ENCODE measurements at places on chromosomes 16 and 17.

DNA sequence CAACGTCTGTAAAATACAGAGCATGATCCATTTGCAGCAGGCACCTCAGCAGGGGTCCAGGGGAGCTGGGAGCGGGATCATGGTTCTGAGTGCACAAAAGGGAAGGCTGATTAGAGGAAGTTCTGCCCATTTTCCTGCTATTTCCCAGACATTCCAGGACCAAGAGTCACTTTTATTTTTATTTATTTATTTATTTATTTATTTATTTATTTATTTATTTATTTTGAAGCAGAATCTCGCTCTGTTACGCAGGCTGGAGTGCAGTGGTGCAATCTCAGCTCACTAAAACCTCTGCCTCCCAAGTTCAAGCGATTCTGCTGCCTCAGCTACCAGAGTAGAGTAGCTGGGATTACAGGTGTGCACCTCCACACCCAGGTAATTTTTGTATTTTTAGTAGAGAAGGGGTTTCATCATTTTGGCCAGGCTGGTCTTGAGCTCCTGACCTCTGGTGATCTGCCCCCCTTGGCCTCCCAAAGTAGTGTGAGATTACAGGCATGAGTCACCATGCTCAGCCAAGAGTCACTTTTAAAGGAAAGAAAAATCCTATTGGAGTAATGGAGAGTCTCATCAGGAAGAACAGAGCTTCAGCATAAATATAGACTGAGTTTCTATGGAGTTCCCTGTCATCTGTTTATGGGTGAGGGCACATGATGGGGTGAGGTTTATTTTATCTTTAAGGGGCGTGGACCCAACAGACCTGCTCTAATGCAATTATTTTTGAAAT, 355.2 kb downstream of the HAPSTR1 start:
- no peak for DNase-seq

- no peak for DNase-seq
These were observed 29.0 kb downstream of the KDM8 start for GRCh38 chr16:27232061-27232900.

- DNase-seq = no peak
These were observed 26.6 kb upstream of the NLRP1 start for GRCh38 chr17:5610956-5611355.

DNA sequence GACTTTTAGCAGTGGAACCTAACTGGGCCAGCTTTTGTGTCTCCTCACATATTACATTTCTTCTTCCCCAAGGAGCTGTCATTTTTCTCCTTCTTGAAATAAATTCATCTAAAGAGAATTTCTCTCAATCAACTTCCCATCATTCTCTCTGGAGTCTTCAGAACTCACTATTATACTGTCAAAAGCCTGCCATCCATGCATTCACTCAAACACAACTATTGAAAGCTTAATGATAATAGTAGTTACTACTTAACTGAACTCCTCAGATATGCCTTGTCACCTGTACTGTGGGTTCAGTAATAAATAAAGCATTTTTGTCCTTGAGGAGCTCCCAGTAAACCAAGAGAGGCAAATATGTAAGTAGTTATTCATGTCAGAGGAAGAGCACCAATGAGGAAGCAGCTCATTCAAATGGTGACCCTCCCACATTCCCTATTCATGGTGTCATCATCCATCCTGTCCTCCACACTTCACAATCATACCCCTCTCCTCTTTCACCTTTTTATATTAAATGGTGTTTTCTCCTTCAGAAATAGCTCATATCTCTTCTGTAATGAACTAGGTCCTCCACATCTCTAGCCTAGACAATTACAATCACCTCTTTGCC, 162.6 kb downstream of the CA10 start:
- peak; percentile 48 for DNase-seq

GRCh38 chr17:700504-701094, 14.0 kb downstream of the VPS53 start:
- DNase-seq = peak; percentile 5

DNA sequence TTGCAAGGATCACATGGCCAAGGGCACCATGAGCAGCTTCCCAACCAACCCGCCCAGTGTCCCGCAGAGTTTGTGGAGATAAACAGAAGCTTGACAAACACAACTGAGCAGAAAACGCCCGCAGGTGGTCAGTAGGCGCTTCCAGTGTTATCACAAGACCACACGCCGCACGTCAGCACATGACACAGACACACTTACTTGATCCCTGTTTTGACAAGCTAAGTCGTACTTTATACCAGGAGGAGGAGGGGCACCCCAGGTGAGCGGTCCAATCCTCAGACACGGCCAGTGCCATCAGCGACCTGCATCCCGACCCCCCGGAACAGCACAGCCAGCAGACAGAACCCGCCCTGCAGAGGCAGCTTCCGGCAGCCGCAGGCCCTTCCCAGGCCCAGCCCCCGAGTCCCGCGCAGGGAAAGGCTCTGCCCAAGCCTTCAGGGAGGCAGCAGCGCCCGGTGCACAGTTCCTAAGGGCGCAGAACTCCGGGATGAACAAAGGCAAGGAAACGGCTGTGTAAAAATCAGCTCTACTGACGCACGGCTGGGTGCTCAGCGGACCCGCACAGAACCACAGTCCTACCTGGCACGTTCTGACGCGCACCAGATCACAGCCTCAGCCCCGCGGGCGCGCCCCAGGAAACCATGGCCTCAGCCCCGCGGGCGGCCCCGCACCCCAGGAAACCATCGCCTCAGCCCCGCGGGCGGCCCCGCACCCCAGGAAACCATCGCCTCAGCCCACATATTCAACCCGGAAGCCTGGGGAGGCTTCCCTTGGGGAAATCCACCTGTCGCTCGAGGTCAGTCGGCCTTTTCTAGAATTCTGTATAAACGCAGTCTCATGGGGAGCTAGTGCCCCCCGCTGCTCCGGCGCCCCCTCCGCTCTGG, 27.8 kb downstream of the AXIN1 start:
- DNase-seq = no peak

- DNase-seq = no peak
These were observed 41.1 kb upstream of the GSE1 start for GRCh38 chr16:85571813-85572619.

DNA sequence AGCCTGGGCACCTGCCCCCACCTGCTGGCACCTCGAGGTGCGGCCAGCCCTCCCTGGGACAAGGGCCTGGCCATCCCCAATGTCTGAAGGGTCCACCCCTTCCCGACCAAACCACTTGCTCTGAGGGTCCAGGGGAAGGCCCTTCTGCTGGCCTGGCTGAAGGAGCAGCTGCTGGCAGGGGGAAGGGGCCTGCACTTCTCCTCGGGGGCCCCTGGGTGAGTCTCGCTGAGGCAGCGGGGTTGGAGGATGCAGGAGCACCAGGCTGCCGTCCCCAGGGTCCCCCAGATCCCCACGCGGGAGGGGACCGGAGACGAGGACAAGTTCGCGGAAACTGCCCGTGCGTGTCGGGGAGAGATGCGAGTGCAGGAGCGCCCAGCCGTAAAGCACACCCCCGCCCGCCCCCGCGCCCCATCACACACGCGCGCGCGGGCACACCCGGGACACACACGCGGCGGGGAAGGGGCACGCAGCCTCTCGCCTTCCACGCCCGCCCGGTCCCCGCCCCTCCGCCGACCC, 725 bp upstream of the CACNA1H start:
- no peak for DNase-seq

DNA sequence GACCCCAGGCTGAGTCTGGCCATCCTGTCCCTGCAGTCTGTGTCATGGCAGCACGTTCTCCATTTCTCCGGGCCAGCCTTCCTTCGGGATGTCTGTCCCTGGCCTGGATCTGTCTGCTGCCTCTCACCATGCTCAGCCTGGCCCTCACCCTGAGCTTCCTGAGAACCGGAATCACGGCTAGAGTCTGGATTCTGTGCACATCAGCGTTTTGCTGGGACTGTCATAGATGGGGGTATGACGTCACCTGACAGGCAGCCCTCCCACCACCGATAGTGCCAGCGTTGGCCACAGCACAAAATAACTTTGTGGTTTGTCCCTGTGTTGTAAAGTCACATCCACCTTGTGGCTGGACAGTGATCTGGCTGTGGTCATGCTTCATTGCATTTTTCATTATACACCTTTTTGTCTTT, 59.2 kb downstream of the B9D1 start:
- DNase-seq = no peak

- DNase-seq = no peak
These were observed 1.5 kb downstream of the NPLOC4 start for GRCh38 chr17:81635431-81635830.

- DNase-seq = no peak
These were observed 6.2 kb upstream of the DUSP14 start for GRCh38 chr17:37483311-37484039.

GRCh38 chr16:30357715-30358576, 2.8 kb upstream of the CD2BP2 start:
- no peak for DNase-seq

GRCh38 chr17:14197586-14197985, 39.1 kb downstream of the CDRT15 start:
- no peak for DNase-seq

DNA sequence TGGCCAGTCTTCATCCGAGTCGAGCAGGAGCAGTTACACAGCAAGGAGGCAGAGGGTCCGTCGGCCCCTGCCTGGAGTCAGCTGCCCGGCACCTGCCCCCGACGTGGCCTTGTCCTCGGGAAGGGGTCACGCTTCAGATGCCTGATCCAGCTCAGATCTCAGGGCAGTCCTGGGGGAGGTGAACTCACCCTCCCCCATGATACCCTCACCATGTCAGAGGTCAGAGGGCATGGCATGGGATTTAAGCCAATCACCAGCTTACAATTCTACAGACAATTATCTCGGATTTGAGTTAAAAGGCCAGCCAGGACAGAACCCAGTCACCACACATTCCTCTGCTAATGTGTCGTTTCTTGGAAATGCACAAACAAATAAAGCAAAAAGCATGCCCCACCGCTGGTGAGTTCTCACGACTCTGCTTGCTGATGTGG, 211.3 kb downstream of the FOXL1 start:
- DNase-seq = no peak

DNA sequence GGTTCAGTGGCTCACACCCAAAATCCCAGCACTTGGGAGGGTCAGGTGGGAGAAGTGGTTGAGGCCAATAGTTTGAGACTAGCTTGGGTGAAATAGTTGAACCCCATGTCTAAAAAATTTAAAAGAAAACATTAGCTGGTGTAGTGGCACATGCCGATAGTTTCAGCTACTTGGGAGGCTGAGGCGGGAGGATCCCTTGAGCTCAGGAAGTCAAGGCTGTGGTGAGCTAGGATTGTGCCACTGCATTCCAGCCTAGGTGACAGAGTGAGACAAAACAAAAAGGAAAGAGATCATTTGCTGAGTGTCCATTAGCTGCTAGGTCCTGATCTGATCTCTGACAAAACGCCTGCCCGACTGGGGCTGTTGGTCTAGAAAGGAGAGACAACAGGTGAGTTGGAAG, 14.1 kb upstream of the DBNDD1 start:
- DNase-seq = no peak

DNA sequence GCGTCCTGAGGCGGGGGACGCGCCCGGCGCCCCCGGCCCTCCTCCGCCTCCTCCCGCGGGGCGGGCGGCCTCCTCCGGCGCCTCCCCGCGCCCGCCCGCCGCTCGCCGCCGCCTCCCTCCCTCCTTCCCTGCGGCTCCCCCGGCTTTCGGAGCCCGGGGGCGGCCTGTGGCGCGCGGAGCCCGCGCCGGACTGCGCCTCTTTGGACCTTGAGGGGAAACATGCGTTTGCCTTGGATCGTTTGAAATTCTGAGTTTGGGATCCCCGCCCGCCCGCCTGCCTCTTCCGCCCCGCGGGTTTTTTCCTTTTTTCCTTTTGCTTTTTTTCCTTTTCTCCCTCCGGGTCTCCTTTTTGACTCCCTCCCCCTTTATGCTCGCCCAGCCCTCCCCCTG, 390 bp downstream of the ZNRF1 start:
- DNase-seq = no peak

- no peak for DNase-seq
These were observed 17.9 kb downstream of the ACSM3 start for GRCh38 chr16:20781697-20782096.

- DNase-seq = peak; percentile 43
These were observed 6.4 kb downstream of the C16orf86 start for GRCh38 chr16:67672739-67673662.

DNA sequence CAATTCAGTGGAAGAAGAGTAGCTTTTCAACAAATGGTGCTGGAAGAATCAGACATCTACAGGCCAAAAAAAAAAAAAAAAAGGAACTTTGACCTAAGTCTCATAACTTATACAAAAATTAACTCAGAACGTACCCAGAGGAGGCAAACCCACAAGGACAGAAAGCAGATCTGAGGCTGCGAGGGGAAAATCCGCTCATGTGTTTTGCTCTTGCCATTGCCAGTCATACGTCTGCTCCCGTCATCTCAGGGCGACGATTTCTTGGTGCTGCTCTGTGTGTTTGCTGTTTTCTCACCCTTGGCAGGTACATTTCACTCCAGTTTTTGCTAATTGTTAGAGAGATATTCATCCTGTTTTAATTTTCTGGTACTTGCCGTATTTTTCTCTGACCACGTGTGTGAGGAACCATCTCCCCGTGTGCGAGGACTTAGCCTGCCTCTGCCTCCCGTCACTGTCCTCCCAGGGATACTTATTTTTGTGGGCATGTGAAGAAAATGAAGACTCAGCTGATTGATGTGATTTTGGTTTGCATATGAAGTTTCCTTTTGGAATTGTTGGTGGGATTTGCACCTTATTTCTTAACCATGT, 33.4 kb upstream of the ACSF3 start:
- DNase-seq = no peak

DNA sequence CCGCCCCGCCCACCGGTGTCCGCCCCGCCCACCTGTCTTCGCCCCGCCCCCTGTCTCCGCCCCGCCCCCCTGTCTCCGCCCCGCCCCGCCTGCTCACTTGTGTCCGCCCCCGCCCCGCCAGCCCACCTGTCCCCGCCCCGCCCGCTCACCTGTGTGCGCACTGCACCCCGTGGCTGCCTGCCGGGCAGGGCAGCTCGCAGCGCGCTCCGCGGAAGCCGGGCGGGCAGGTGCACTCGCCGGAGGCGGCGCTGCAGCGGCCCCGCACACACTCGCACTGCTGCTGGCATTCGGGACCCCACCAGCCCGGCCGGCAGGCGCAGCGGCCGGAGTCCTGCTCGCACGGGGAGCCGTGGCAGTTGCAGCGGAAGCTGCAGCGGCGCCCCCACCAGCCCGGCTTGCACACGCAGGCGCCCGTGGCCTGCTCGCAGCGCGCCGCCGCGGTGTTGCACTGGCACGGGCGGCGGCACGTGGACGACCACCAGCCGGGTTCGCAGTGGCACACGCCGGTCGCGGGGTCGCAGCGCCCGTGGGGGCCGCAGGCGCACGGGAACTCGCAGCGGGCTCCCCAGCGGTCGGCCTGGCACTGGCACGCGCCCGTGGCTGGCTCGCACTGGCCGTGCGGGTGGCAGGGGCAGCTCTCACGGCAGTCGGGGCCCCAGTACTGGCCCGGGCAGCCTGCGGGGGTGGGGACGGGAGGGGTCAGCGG, 2.1 kb downstream of the SCARF1 start:
- DNase-seq = no peak

- DNase-seq = no peak
These were observed 21.5 kb upstream of the CCL5 start for GRCh38 chr17:35901631-35902175.
